ENCODE measurements at places on chromosomes 3 and 15. TPM values are rescaled to one million over a fixed set of nuclear protein-coding genes. Genes with fewer than 3 reads are reported as not detected.

The GTF2A2 gene
- 173 TPM for total RNA-seq

The SLC9C1 gene
- total RNA-seq: not detected

The PLA2G4D gene
- not detected for total RNA-seq

The CRYGS gene
- 1.4 TPM for total RNA-seq

The PP2D1 gene
- total RNA-seq: not detected

The TM4SF1 gene
- total RNA-seq: not detected

The KNL1 gene
- total RNA-seq: 20.9 TPM

The TBC1D5 gene
- total RNA-seq: 46.3 TPM

The PBRM1 gene
- 55.9 TPM for total RNA-seq

The GABRG3 gene
- total RNA-seq: not detected

The ANKRD34C gene
- not detected for total RNA-seq

The CLDN18 gene
- total RNA-seq: not detected

The OCA2 gene
- not detected for total RNA-seq

The GRIP2 gene
- total RNA-seq: not detected

All from activated CD8-positive, alpha-beta T cell treated with anti-CD3 and anti-CD28 coated beads for 36 hours (primary cell).